ENCODE measurements at places on chromosomes 3 and 15.

GRCh38 chr3:171168086-171168485, 141.6 kb upstream of the SLC2A2 start:
- no peak for DNase-seq

DNA sequence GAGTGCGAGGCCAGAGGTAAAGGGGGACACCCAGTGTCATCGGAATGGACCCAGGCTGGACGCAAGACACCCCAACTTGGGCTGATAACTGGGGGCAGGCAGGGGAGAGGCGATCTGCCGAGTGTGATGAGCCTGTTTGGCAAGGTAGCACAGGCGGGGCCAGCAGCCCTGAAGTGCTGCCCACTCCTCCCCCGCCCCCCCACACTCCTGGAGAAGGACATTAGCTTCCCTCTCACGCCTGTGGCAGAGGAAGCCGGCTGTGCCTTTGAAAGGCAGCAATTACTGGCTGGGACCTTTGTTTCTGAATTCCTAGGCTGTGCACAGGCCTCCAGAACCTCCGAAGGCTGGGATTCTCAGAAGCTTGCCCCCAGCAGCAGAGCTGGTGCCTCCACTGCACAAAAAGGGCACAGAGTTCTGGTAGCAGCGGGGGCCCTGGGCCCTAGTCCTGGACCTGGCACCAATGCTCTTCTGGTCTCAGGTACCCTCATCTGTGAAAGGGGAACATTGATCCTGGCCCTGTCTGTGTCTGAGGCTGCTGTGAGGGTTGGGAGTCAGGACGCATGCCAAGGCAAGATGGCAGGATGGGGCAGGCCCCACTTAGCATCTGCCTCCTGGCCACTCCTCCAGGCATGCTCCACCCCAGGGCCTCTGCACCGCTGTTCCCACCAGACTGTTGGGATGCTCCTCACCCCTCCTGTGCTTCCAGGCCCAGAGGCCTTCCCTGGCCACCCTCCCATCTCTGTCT, 28.6 kb downstream of the IQSEC1 start:
- DNase-seq, result no peak

GRCh38 chr3:150451329-150452048, 43.4 kb downstream of the TSC22D2 start:
- no peak for DNase-seq

GRCh38 chr3:182651461-182651860, 141.8 kb upstream of the ATP11B start:
- DNase-seq, result no peak

DNA sequence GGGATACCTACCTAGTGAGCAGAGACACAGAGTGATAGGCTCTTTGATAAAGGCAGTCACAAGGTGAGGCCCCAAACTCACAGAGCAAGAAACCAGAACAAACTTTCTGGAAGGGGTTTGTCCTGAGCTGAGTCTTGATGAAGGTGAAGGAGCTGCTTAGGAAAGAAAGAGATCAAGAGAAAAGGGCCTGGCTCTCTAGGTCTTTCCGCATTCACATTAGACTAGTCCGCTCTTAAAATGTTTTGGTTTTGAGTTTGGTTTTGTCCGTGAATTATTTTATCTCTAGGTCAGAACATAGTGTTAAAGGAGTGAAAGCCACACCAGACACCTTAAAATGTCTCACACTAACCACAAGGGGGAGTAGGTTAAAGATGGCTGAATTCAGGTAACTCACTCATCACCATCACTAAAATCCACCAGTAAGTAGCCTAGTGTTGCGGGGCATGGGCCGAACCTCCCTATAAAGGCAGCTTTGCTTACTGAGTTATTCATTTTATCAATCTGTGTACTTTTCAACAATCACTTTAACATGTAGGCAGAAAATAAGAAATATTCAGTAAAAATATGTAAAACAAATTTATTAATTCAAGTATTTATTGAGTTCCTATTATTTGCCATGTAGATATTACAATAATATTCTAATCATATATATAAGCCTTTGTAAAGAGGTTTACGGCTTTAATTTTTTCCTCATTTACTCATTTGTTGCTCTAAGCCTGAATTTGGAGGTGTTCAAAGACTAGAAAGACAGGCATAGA, 121.5 kb upstream of the TSC22D2 start:
- DNase-seq, result peak; percentile 15

- no peak for DNase-seq
Observed at GRCh38 chr15:93683651-93684050, 547.7 kb upstream of the MCTP2 start.

- no peak for DNase-seq
Observed at GRCh38 chr3:103349760-103350159, 914.9 kb downstream of the ZPLD1 start.

DNA sequence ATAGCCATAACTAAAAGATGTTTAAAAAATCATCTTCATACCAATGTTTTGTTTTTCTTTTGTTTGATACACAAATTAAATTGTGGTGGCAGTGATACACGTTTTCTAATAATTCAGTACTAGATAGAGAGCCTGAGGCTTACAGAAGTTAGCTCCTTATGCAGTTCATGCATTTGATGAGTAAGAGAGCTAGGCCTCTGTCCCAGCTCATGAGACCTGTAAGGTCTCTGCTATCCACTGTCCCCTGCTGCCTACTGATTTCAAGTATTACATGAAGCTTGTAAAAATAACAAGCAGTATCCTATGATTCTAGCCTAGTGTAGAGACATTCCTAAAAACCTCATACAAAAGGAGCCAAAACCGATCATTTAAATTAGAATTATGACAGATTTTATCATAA, 144.5 kb downstream of the MBNL1 start:
- no peak for DNase-seq

DNA sequence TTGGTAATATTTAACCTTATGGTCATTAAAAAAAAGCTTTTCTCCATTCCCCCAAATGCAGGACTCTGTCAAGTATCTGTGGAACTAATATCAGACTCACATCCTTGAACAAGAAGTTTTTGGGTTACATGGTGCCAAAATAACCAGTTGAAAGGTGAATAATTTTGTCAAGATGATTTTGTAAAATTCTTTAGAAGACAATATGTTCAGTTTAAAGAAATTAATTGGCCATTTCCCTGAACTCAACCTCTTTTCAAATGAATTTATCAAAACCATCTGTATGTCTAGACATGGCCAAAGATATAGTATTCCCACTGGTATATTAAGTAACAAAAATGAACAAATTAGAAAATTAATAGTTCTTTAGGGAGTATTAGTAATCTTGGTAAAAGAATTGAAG, 280.5 kb downstream of the MBNL1 start:
- DNase-seq, result no peak

GRCh38 chr3:48503401-48504050, 448 bp downstream of the SHISA5 start:
- no peak for DNase-seq

- DNase-seq, result no peak
Observed at GRCh38 chr3:16978234-16978920, 93.6 kb downstream of the PLCL2 start.

GRCh38 chr3:146517684-146518435, 26.5 kb downstream of the PLSCR1 start:
- DNase-seq, result no peak

GRCh38 chr3:18389108-18389733, 35.9 kb downstream of the SATB1 start:
- peak; percentile 6 for DNase-seq

DNA sequence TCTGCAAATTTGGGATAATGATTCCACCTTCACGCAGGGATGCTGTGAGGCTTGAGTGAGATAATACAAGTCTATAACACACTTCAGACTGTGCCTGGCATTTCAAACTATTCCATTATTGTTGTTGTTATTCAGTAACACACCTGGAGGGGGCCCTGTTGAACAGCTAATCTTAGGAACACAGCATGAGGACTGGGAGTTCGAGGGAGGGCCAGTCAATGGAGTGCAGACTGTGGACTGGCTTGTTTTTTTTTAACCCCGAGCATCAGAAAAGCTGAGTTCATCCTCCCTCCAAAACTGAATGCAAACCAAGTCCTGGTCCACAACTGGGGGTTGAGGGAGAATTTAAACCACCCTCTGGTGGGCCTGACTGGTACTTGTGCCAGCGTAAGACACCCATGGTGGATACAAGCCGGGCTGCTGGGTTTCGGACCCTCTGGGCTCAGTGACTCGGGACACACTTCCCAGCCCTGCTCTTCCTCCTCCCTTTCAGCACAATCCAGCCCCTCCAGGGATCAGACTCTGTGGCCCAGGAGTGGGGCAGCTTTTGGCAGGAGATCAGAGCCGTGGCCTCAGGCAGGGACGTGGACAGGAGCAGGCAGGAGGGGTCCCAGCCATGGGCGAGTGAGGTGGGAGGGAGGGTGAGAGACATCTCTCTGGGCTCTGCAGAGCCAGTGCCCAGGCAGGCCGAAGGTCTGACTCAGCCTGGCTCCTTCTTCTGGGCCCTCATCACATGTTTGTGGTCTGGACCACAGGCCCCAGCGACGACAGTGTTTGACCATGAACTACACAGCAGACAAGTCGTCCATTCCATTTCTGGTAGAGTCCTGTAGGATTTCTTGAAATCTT, 36.3 kb upstream of the MEX3B start:
- DNase-seq, result no peak

DNA sequence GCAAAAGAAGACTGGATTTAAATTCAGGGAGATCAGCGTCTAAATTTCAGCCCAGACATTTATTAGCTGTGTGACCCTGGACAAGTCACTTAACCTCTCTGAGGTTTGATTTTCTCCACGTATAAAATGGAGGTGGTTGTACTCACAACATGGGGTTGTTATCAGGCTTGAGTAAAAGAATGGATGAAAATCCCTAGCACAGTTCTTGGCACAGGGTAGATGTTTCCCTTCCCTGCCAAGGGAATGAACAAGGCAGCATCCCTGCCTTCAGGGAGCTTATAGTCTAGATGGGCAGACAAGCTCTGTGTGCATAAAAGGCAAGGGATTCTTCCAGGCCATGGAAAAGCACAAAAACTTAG, 50.2 kb upstream of the MRPS22 start:
- no peak for DNase-seq

- DNase-seq, result no peak
Observed at GRCh38 chr3:106341087-106341486, 472.3 kb upstream of the CBLB start.

DNA sequence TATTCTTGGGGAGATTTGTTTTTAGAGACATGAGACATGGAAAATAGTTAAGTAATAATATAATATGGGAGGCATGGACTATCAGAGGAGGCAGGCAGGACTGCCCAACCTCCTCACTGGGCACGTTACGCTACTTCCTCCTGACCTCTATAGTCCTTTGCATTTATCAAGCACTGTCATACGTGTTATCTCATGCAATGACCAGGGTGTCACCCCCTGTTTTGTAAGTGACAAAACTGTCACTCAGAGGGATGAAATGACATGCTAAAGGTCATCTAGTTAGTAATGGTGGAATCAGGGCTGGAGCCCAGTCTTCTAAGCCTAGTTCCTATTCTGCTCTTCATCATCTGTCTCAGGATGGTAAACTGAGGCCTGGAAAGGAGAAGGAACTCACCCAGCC, 66.7 kb downstream of the ST6GAL1 start:
- no peak for DNase-seq

DNA sequence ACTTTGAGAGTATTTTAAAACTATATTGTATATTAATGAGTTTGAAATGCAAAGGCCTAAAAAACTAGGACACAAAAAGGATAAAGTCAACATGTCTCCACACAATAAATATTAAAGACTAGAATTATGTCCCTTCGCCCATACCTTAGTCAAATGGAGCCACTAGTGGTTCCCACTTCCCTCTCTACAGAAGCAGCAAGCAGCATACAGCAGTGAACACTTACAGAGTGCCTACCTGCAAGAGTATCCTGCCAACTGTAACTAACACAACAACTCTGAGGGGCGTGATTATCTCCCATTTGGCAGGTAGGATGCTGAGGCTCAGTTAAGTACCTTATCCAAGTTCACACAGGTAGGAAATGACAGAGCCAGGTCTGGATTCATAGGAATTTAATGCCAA, 17.2 kb downstream of the DYNC1LI1 start:
- no peak for DNase-seq

GRCh38 chr15:58532126-58532525, 100.3 kb downstream of the LIPC start:
- DNase-seq, result no peak

GRCh38 chr3:152375546-152375945, 106.8 kb downstream of the MBNL1 start:
- no peak for DNase-seq

DNA sequence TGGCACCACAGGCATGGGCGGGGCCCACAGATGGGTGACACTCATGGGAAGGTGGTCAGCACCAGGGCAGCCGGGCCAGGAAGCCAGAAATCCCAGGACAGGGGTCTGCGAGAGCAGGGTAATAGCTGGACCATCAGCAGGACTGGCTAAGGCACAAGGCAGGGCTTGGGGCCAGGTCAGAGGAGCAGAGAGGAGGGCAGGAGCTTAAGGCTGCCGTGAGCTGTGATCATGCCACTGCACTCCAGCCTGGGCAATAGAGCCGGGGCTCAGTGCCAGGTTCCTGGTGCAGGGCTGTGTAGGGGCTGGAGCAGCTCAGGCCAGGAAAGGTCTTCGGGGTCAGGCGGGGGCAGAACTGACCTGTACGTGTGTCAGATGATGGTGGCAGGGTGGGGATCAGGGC, 64.2 kb upstream of the LINGO1 start:
- DNase-seq, result no peak

- DNase-seq, result no peak
Observed at GRCh38 chr3:141334627-141335250, 33.6 kb upstream of the ZBTB38 start.

- no peak for DNase-seq
Observed at GRCh38 chr3:11306817-11307589, 34.8 kb downstream of the ATG7 start.

GRCh38 chr15:65044724-65045481, at the start of gene SLC51B:
TSS of gene SLC51B (plus strand) at chr15:65045387. CDS start at chr15:65050005, 4,618 bp downstream.
- DNase-seq, result no peak

GRCh38 chr3:119810018-119810435, 28.1 kb downstream of the NR1I2 start:
- peak; percentile 54 for DNase-seq

DNA sequence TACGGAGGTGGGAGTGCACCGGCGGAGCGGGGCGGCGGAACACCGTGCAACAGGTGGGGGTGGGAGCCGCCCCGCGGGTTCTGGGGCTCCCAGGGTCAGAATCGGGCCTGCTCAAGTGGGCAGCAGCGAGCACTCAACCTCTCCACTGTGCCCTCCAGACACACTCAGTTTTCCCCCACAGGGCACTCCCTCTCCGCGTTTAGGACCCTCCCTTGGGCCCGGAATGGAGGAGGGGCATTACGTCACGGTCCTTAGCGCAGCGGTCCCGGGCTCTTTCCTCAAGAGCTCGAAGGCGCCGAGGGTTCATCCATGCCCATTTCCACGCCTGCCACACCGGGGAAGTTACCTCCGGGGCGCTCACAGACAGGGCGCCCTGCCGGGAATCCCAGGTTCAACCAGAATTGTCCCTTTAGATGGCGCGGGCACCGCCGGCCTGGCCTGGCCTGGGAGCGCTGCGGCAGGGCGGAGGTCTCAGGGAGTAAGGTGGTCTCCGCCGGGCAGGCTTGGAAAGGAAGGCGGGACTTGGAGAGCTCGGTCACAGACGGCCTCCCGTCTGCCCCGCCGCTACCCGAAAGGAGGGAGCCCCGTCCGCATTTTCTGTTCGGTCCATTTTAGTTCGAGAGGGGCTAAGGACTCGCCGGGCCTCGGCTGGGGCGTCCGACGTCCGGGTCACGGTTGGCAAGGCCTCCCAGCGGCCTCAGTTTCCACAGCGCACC, 5.1 kb downstream of the RNU6-1 start:
- DNase-seq, result peak; percentile 9

- no peak for DNase-seq
Observed at GRCh38 chr15:58203537-58203936, 65.4 kb downstream of the AQP9 start.
